ENCODE measurements at places on chromosomes 6 and 20.

DNA sequence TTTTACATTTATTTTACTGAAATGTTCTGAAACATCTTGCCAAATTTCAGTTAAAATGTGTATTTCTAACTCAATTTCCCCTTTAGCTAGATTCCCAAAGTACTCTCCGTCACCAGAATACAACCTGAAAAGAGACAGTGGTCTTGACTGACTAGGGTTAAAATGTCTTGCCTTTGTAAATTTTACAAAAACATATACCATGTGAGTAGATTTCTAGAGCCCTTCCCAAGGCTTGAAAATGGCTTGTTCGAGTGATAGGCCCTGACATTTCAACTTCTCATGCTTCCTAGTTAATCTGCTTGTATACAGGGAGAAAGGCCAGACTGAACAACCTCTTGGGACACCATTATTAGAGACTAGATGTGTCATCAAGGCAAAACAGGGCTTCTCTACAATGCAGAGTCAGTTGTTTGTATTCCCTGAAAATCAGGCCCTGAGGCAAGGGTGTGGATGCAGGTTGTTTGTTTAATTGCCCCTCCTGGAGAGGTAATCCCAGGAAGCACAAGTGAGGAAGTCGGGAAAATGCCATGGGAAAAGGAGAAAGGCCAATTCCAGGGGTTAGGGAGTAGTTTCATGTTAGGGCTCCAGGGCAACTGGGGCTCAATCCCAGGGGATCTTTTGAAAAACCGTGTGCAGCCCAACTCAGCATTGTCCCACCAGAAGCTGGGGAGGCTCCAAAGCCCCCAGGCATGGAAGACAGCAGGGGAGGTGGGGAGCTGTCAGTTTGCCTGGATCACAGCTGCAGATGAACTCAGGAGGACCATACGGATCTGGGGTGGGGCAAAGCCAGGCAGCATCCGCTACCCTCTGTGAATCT lies 11.6 kb upstream of the TFB1M start:
- DNase-seq = no peak

GRCh38 chr6:37142050-37142614 lies 27.8 kb upstream of the PIM1 start:
- DNase-seq = no peak

DNA sequence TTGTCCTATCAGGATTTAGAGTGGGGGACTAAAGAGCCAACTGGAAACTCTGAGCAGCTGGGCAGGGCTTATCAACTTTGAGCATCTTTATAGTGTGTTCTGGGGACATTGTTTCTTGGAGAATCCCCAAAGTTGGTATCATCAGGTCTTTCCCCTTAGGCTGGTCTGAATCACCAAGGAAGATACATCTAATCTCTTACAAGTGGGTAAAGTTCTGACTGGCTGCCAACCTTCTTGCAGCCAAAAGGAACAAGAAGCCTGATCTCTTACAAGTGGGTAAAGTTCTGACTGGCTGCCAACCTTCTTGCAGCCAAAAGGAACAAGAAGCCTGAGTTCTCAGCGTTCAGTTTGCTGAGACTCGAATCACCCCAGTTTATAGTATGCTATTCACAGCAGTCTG lies 1.6 kb upstream of the MED23 start:
- DNase-seq = no peak

GRCh38 chr6:15519681-15520080 lies 143.1 kb downstream of the DTNBP1 start:
- DNase-seq = no peak

DNA sequence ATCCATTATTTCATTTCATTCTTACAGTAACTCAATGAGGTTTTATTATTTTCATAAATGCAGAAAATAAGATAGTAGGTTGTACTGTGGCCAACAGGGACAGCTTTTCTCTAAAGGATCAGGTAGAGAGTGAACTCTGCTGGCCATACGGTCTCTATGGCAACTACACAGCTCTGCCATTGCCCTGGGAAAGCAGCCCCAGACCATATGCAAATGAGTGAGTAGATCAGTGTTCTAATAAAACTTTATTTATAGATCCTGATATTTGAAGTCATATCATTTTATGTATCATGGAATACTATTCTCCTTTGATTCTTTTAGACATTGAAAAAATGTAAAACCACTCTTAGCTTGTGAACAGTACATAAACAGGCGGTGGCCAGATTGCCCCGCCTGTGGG lies 192.5 kb upstream of the RREB1 start:
- DNase-seq = no peak

DNA sequence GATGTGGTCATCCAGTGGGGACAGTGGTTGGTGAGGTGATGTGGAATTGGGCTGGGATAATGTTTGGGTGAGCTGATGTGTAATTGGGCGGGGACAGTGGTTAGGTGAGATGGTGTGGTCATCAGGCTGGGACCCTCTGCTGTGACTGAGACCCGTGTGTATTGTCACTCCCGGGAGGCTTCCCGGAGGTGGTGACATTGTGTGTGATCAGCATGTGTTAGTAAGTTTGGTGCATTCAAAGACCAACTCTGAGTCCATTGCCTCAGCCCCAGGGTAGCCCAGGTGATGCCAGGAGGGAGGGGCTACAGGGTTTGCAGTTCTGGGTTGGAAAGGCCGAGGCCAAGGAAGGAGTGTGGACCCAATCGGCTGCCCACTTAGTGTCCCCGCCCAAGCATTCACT lies 375.5 kb downstream of the TAF4 start:
- DNase-seq = no peak

- DNase-seq = no peak
Measured at GRCh38 chr6:163099621-163100171, 314.8 kb upstream of the QKI start.

- no peak for DNase-seq
Measured at GRCh38 chr6:101125380-101125971, 244.3 kb upstream of the ASCC3 start.

DNA sequence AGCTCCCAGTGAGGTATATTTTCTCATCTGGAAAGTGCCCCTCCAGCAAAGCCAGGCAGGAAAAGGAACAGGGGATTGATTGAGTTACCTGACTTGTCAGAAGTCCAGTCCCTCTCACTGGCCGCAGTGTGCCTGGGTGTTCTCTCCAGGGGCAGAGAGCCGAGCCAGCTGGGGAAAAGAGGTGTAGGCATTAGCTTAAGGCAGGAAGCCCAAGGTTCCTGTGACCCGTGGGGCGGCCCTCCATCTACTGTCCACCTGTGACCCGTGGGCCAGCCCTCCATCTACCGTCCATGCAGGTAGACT lies 2.7 kb downstream of the PSMG4 start:
- DNase-seq = no peak

DNA sequence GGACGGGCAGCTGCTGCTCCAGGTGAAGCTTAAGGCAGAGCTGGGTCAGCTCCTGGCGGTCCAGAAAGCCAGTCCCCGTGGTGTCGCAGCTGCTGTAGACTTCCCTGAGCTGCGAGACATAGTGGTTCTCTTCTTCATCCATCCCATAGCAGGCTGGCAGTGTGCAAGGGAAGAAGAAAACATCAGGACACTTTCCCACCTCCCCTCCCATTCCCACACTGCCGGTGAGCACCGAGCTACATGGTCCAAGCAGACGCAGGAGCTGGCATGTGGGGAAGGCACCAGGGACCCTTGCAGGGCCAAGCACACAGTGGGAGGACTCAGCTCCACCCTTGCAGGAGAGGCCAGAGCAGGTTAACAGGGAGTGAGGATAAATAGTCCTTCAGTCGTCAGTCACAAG lies 58.9 kb downstream of the NINL start:
- DNase-seq = no peak

- no peak for DNase-seq
Measured at GRCh38 chr6:161792851-161793493, 519.1 kb upstream of the AGPAT4 start.

- no peak for DNase-seq
Measured at GRCh38 chr6:52904562-52905279, 4.8 kb downstream of the GSTA3 start.

DNA sequence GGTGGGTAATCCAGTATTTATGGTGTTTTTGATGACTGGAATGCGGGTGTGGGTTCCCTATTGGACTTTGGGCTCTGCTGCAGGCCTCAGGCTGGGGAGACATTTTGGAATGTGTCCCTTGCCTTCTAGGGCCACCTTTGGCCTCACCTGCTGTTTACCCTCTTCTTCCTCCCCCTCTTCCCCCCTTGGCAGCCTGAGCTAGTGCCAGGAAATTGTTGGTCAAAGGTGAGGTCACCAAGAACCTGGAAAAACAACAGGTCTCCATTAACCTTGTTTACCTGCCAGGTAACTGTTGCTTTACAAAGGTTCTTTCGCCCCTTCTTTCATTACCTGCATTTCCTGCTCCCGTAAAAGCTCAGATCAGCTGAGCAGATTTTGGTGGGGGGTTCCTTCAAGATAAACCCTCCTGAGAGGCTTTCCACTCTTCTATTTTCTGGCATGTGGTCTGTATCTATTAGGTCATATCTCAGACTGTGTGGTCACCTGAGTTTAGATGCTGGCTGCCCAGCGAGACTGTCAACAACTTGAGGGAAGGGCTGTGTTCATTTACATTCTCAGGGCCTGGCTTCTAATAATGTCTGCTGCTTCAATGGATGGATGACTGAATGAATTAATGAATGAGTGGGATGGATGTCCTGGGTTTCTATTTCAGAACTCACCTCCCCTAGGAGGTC lies 34.7 kb downstream of the VEGFA start:
- DNase-seq = no peak

- DNase-seq = no peak
Measured at GRCh38 chr20:44496976-44497375, 21.3 kb downstream of the TTPAL start.

DNA sequence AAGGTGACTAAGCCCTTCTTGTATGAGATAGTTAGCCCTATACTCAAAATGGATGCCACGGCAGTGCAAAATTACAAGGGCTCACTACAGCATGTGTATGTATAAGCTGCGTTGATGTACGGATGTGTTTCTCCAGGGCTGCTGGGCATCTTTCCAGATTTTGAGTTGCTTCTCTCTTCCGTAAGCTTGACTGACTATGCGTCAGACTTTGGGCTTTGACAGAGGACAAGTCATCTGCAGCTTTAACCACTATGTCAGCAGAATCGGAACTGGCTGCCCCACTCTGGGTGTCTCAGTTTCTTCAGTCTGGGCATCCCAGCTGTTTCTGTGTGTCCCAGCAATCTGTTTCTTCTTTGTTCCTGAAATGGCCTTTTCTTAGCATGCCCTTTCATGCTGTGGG lies 241.6 kb downstream of the BTBD3 start:
- DNase-seq = no peak

GRCh38 chr20:1758765-1759164 lies 101.2 kb upstream of the SIRPG start:
- no peak for DNase-seq

GRCh38 chr20:55009066-55009465 lies 533.7 kb downstream of the DOK5 start:
- no peak for DNase-seq

GRCh38 chr20:32877507-32877906 lies 18.8 kb downstream of the EFCAB8 start:
- DNase-seq = no peak

GRCh38 chr20:62739581-62740285 lies 31.1 kb downstream of the NTSR1 start:
- DNase-seq = no peak

DNA sequence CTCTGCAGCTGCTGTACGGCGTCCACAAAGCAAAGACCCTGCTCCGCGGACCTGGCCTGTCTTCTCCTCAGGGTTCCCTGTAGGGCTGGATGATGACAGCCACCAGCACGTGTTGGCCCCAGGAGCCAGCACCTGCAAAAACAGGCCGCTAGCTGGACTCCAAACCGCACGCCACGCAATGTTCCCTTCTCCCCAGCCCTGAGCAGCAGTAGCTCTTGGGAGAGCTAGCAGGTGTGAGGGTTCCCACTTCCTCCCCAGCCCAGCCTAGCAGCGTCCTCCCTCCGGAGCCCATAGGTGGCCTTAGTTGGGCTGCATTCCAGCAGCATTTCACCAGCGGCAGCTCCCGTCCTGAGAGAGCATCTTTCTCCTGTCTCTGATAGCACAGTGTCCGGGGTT lies 42.3 kb downstream of the DACT2 start:
- DNase-seq = no peak

GRCh38 chr6:12017263-12017662 lies 5.2 kb downstream of the HIVEP1 start:
- no peak for DNase-seq

DNA sequence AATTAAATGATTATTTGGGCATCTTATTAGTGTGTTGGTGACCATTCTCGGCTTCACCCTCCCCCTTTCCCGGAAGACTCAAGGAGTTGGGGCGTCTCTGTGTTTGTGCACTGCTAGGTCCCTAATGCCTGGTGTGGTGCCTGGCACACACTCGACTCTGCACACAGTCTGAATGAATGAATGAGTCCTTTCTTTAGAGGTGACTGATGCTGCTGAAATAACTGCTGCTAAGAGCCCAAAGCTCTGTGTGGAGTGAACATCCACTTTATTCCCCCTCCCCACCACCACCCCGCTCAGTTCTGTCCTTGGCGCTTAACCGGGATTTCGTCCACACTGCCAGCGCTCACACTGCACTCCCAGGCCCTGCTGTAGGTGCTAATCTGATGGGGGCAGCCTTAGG lies 1.2 kb upstream of the PHACTR3 start:
- no peak for DNase-seq

GRCh38 chr20:57794600-57795341 lies 85.0 kb upstream of the PMEPA1 start:
- no peak for DNase-seq

- no peak for DNase-seq
Measured at GRCh38 chr6:96995903-96996302, 71.4 kb downstream of the KLHL32 start.

DNA sequence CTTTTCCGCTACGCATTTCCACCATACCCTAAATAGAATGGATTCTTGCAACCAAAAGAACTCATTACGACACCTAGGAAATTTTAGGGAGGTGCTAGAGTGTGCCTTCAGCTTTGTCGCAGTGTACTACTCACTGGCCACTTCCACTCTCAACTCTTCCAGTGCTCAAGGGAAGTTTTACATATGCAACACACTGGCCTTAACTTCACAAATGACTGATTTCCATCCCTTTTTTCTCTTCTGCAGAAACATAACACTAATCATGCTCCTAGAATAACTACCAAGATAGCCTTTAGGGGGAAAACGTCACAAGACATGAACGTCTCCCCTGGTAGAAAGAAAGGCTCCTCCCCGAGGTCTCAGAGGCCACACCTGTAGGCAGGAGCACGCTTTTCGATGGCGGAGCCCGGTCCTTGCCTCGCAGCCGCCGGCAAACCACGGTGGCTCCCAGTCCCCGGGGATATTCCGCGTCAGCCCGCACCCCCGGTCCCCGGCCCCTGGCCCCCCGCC lies 584 bp downstream of the LYRM4 start:
- DNase-seq = no peak
